ENCODE measurements at places on chromosomes 13 and 19. TPM values are rescaled to one million over a fixed set of nuclear protein-coding genes. Genes with fewer than 3 reads are reported as not detected.

DNA sequence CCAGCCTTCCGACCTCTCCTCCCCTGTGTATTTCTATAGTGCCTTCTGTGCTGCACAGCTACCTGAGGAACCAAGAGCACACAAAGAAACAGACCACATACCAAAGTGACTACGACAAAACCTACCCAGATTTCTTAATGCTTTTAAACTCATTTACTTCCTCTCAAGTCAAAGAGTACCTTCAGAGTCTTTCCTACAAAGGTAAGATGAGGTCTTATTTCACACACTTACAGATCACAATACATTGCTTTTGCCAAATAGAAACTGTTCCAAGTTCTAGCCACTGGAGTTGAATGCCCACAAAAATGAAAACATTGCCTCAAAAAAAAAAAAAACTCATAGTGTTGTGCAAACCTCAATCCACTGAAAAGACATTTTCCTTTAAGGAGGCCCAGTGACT is 36.4 kb downstream of the TEX26 start:
- H3K27ac ChIP-seq: peak overlapping the region; percentile 31
- no peaks in the 10 kb centered on the region for H3K4me1 ChIP-seq
- H3K4me3 ChIP-seq: no peak overlapping the region

GRCh38 chr13:100364591-100364990 is 224.0 kb downstream of the GGACT start:
- DNase-seq: no peak
- H3K27me3 ChIP-seq: no peaks in the 10 kb centered on the region
- no peak overlapping the region for H3K27ac ChIP-seq
- no peak overlapping the region for H3K4me3 ChIP-seq
- no peaks in the 10 kb centered on the region for H3K4me1 ChIP-seq

DNA sequence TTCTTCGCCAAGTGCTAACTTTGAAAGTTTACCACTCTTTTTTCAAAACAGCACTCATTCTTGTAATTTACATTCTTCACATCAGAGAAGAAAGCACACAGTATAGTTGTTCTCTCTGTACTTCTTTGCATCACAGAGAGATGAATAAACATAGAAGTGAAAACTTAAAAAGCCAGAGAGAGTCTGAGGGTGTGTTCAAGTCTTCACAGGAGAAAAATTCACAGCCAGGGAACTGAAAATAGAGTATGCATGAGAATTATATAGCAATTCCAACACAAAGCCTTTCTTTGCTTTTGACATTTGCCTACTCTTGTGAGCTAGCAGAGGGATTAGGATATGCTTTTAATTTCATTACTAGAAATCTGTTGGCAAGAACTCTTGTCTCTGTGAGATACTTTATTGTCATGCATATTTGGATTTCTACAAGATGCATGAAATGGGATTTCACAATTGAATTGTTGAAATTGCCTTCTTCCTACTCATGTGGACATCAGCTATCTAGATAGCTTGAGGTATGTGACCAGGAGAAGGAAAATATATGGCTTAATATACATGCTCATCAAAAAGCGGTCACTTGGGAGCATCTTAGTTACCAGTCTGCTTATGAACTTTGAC is 166.1 kb downstream of the SLC7A1 start:
- H3K4me1 ChIP-seq: peaks cover 11% of the 10 kb centered on the region
- H3K36me3 ChIP-seq: no peaks in the 10 kb centered on the region
- no peak overlapping the region for H3K4me3 ChIP-seq
- peaks cover 33% of the 10 kb centered on the region for H3K27me3 ChIP-seq
- no peak for DNase-seq

- H3K4me1 ChIP-seq: peaks cover 11% of the 10 kb centered on the region
- no peaks in the 10 kb centered on the region for H3K36me3 ChIP-seq
- no peak for DNase-seq
These were observed 132.8 kb upstream of the MYO16 start for GRCh38 chr13:108496362-108497210.

GRCh38 chr13:51538591-51539179 is 45.6 kb upstream of the WDFY2 start:
- no peaks in the 10 kb centered on the region for H3K36me3 ChIP-seq
- no peak for DNase-seq
- no peak overlapping the region for H3K27ac ChIP-seq
- no peaks in the 10 kb centered on the region for H3K27me3 ChIP-seq

DNA sequence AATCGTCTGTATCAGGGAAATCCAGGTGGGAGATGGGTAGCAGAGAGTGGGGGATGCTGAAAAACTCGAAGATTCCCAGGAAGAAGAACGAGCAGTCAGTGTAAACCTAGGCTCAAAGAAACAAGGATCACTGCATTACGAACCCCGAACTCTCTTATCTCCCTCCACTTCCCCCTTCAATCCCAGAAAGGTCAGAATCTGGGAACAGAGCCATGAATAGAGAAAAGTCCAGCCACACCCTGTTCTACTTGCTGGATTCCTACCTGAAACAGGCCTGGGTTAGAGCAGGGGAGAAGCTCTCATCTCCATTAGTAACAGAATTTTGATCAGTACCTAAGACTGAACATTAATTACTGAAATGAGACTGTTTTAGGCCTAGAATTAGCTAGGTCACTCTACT is 24.4 kb downstream of the EPSTI1 start:
- no peak overlapping the region for H3K4me3 ChIP-seq
- H3K27me3 ChIP-seq: no peaks in the 10 kb centered on the region
- H3K27ac ChIP-seq: no peak overlapping the region
- peaks cover 17% of the 10 kb centered on the region for H3K36me3 ChIP-seq
- peaks cover 29% of the 10 kb centered on the region for H3K4me1 ChIP-seq

- no peak overlapping the region for H3K27ac ChIP-seq
- DNase-seq: no peak
- no peaks in the 10 kb centered on the region for H3K36me3 ChIP-seq
These were observed 350.5 kb downstream of the GPC6 start for GRCh38 chr13:93577105-93577504.

GRCh38 chr19:5237939-5238480 is 102.6 kb downstream of the PTPRS start:
- peak; percentile 31 for DNase-seq
- H3K4me1 ChIP-seq: no peaks in the 10 kb centered on the region
- H3K36me3 ChIP-seq: peaks cover 25% of the 10 kb centered on the region
- no peak overlapping the region for H3K4me3 ChIP-seq
- H3K27me3 ChIP-seq: no peaks in the 10 kb centered on the region
- no peak overlapping the region for H3K27ac ChIP-seq

GRCh38 chr19:35328851-35329285 is at the start of gene CD22:
CD22 (plus strand) TSS chr19:35329187; CDS start chr19:35332041, 2,854 bp downstream.
- no peaks in the 10 kb centered on the region for H3K4me1 ChIP-seq
- peaks cover 20% of the 10 kb centered on the region for H3K27me3 ChIP-seq
- H3K36me3 ChIP-seq: no peaks in the 10 kb centered on the region
- no peak for DNase-seq

- DNase-seq: no peak
- H3K4me3 ChIP-seq: no peak overlapping the region
- no peak overlapping the region for H3K27ac ChIP-seq
- H3K36me3 ChIP-seq: no peaks in the 10 kb centered on the region
- H3K27me3 ChIP-seq: no peaks in the 10 kb centered on the region
These were observed 3.3 kb upstream of the NAPA start for GRCh38 chr19:47518139-47518538.

DNA sequence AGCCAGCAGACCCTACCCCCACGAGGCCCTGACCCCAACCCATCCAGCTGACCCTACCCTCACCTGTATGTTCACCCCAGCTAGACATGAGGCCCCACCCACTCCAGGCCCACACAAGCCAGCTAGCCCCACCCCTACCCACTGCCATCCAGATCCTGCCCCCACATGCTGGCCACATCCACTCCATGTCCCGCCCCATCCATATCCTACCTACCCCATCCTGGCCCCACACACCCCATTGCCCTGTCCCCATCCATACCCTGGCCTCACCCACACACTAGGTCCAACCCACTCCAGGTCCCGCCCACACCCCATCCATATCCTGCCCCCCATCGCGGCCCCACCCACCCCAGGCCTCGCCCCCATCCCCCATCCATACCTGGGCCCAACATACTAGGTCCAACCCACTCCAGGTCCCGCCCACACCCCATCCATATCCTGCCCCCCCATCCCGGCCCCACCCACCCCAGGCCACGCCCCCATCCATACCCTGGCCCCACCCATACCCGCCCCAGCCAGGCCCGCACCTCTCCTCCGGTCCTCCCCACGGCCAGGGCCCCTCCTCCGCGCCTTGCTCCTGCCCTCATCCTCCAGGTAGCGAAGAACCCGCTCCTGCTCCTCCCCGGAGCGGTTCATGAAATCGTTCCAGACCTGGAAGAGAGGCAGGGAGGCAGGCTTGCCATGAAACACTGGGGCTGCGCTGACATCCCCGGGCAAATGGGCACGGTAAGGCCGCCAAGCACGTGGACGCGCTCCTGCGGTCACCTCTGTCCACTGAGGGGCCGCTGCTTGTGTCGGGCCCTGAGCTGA is 7.2 kb downstream of the RNU6-9 start:
- H3K27ac ChIP-seq: no peak overlapping the region
- no peak overlapping the region for H3K4me3 ChIP-seq
- H3K4me1 ChIP-seq: no peaks in the 10 kb centered on the region
- DNase-seq: no peak
- peaks cover 42% of the 10 kb centered on the region for H3K36me3 ChIP-seq

- DNase-seq: no peak
- H3K27me3 ChIP-seq: no peaks in the 10 kb centered on the region
- no peak overlapping the region for H3K4me3 ChIP-seq
- no peaks in the 10 kb centered on the region for H3K36me3 ChIP-seq
- no peaks in the 10 kb centered on the region for H3K4me1 ChIP-seq
These were observed 34.1 kb downstream of the F2RL3 start for GRCh38 chr19:16922949-16923348.

GRCh38 chr19:54281007-54281728 is at the start of gene LILRB2:
LILRB2 (minus strand) TSS chr19:54281110; CDS start chr19:54280496, 614 bp downstream.
- H3K4me3 ChIP-seq: peak within 1 kb of the TSS; percentile 41
- no peaks in the 10 kb centered on the region for H3K4me1 ChIP-seq
- peak within 1 kb of the TSS; percentile 73 for H3K27ac ChIP-seq
- H3K27me3 ChIP-seq: peaks cover 16% of the 10 kb centered on the region
- H3K36me3 ChIP-seq: no peaks in the 10 kb centered on the region
- no peak for DNase-seq

GRCh38 chr13:54643863-54644262 is 1615.2 kb downstream of the OLFM4 start:
- no peak for DNase-seq
- H3K27me3 ChIP-seq: no peaks in the 10 kb centered on the region
- no peaks in the 10 kb centered on the region for H3K36me3 ChIP-seq
- H3K27ac ChIP-seq: no peak overlapping the region
- no peaks in the 10 kb centered on the region for H3K4me1 ChIP-seq

GRCh38 chr19:18450931-18451836 is 13.3 kb upstream of the ISYNA1 start:
- peak; percentile 88 for DNase-seq
- H3K36me3 ChIP-seq: peaks cover 86% of the 10 kb centered on the region
- peaks cover 10% of the 10 kb centered on the region for H3K4me1 ChIP-seq
- H3K4me3 ChIP-seq: no peak overlapping the region
- H3K27me3 ChIP-seq: no peaks in the 10 kb centered on the region

DNA sequence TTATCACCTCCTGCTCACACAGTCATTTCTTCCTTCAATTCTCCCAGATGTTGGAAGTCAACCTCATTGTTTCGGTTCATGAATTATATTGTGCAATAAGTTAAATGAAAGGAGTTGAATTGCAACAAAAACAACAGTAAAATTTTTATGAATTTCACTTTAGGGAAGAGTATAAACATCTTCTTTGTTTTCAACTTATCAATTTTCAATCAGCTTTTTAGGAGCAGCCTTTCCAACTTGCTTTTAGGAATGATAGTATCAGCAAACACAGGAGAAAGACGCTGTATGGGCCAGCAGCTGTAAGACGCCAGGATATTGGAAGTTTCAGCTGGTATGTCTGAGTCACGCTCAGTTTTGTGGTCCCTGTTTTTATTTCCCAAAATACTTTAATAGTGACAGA is 132.5 kb upstream of the ARGLU1 start:
- no peak overlapping the region for H3K27ac ChIP-seq
- no peaks in the 10 kb centered on the region for H3K36me3 ChIP-seq
- no peak overlapping the region for H3K4me3 ChIP-seq

GRCh38 chr19:41998246-41999020 is 4.4 kb upstream of the ATP1A3 start:
- no peak overlapping the region for H3K4me3 ChIP-seq
- no peaks in the 10 kb centered on the region for H3K36me3 ChIP-seq
- no peak for DNase-seq

- peak overlapping the region; percentile 100 for H3K4me3 ChIP-seq
- H3K27me3 ChIP-seq: peaks cover 4% of the 10 kb centered on the region
- DNase-seq: no peak
These were observed 900 bp downstream of the MCEMP1 start for GRCh38 chr19:7677669-7678311.

DNA sequence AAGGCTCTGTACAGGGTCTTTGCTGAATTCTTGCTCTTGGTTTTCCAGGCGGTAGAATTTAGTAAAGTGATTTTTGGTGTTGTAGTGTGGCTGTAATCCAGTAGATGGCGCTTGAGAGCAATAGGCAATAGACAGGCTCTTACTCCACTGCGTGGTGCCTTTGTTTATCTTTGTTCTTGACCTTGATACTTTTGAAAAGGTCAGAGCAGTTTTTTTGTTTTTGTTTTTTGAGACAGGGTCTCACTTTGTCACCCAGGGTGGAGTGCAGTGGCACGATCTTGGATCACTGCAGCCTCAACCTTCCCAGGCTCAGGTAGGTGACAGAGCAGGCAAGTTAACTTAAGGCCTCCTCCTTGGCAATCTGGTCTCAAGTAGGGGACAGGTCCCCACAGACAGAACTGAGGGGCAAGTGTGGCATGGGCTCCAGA is 12.2 kb upstream of the LILRA5 start:
- no peak overlapping the region for H3K4me3 ChIP-seq
- DNase-seq: no peak
- peaks cover 4% of the 10 kb centered on the region for H3K4me1 ChIP-seq
- H3K27ac ChIP-seq: no peak overlapping the region
- no peaks in the 10 kb centered on the region for H3K36me3 ChIP-seq

GRCh38 chr19:33962161-33962560 is 165.5 kb downstream of the KCTD15 start:
- no peak overlapping the region for H3K27ac ChIP-seq
- H3K27me3 ChIP-seq: no peaks in the 10 kb centered on the region
- H3K4me1 ChIP-seq: no peaks in the 10 kb centered on the region
- H3K36me3 ChIP-seq: no peaks in the 10 kb centered on the region
- H3K4me3 ChIP-seq: no peak overlapping the region
- no peak for DNase-seq

GRCh38 chr13:27792393-27793218 is at the start of gene GSX1:
GSX1 (plus strand) TSS chr13:27792483; CDS start chr13:27792691, 208 bp downstream.
- no peaks in the 10 kb centered on the region for H3K36me3 ChIP-seq
- peaks cover 97% of the 10 kb centered on the region for H3K27me3 ChIP-seq
- peaks cover 36% of the 10 kb centered on the region for H3K4me1 ChIP-seq
- peak; percentile 76 for DNase-seq
- no peak within 1 kb of the TSS for H3K27ac ChIP-seq
- H3K4me3 ChIP-seq: peak within 1 kb of the TSS; percentile 43

Gene ZNF415
- 4.0 TPM for total RNA-seq

Gene ZNF541
- 0.89 TPM for total RNA-seq

Gene SYT5
- not detected for total RNA-seq

Gene MISP3
- total RNA-seq: 7.1 TPM

Gene ZNF829
- total RNA-seq: 2.6 TPM

Gene NKPD1
- not detected for total RNA-seq

Gene COX7A1
- total RNA-seq: 64.2 TPM

Gene KLK14
- total RNA-seq: 0.89 TPM

Gene IRS2
- total RNA-seq: 34.0 TPM

Gene GPR42
- total RNA-seq: not detected

Gene C19orf38
- 11.7 TPM for total RNA-seq

Gene ARID3A
- 16.9 TPM for total RNA-seq

Gene ZNF135
- total RNA-seq: 3.6 TPM

Gene PRR36
- 2.5 TPM for total RNA-seq

Gene FCAR
- total RNA-seq: 6.7 TPM

Gene COMP
- 2.3 TPM for total RNA-seq

Gene ZNF562
- total RNA-seq: 31.8 TPM

Gene HPN
- total RNA-seq: 28.1 TPM
